SJSA1 (cell line): ENCODE measurements at places on chromosomes 4 and X. TPM values are rescaled to one million over a fixed set of nuclear protein-coding genes. Genes with fewer than 3 reads are reported as not detected.

- DNase-seq = no peak
- no peaks in the 10 kb centered on the region for H3K36me3 ChIP-seq
- H3K27ac ChIP-seq = no peak overlapping the region
- no peaks in the 10 kb centered on the region for H3K4me1 ChIP-seq
- H3K4me3 ChIP-seq = no peak overlapping the region
Measured at GRCh38 chrX:56029691-56030090, 202.5 kb upstream of the KLF8 start.

DNA sequence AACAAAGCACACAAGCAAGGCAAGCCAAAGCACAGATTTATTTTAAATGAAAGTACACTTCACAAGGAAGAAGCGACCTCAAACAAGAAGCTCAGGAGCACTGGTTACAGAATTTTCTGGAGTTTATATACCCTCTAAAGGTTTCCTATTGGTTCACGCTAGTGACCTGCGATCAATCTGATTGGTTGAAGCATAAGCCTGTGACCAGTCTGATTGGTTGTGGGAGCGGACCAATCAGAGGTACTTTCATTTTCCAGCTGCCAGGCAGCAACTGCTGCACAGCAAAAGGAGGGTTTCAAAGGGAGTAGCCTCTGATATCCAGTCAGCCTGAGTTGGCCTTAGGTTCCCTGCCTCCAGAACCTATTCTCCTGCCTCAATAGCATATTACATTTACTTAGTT lies 4.6 kb upstream of the AREG start:
- DNase-seq = no peak
- peaks cover 8% of the 10 kb centered on the region for H3K4me1 ChIP-seq
- no peak overlapping the region for H3K4me3 ChIP-seq
- no peaks in the 10 kb centered on the region for H3K27me3 ChIP-seq

Gene CSN2
- not detected in 2 replicates for total RNA-seq

Gene ZNF157
- total RNA-seq = not detected in 2 replicates

Gene DYNLT3
- total RNA-seq = 60.0 and 63.7 TPM in 2 replicates

- no peaks in the 10 kb centered on the region for H3K36me3 ChIP-seq
- DNase-seq = no peak
- no peak overlapping the region for H3K27ac ChIP-seq
- peaks cover 32% of the 10 kb centered on the region for H3K4me1 ChIP-seq
Measured at GRCh38 chrX:40154853-40155588, 57.3 kb upstream of the BCOR start.
